ENCODE measurements at places on chromosomes 12 and 14.

DNA sequence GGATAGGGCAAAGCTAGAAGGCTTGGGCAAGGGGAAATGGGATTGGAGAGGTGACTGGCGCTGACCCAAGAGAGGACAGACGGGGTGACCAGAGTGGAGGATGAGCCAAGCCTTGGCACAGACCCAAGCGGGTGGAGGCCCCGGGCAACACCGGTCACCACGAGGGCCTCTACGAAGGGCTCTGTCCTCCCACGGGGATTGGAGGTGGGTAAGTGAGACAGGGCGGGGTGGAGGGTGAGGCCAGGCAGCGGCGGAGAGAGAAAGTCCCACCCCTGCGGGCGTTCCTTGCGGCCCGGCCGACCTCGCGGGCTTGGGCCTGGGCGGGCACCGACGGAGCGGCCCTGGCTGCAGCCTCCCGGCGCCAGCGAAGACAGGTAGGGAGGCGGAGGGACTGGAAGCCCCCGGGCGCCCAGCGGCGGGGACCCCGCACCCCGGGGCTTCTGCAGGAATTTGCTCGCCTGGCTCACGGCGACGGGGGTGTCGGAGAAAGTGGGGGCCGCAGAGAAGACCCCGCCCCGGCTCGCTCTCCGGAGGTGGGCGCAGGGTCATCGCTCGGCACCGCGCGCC lies at the start of gene PAPLN:
TSS of gene PAPLN (plus strand) at position 288 of the 567 bp plus-strand sequence. CDS start 2,273 bp downstream, outside the sequence.
- DNase-seq = no peak

- DNase-seq = no peak
These were observed 38.9 kb downstream of the TEAD4 start for GRCh38 chr12:2997989-2998670.

GRCh38 chr14:52563120-52563519 lies 10.5 kb downstream of the GPR137C start:
- DNase-seq = no peak

- DNase-seq = no peak
These were observed 9.1 kb upstream of the RPAP3 start for GRCh38 chr12:47714826-47715386.

DNA sequence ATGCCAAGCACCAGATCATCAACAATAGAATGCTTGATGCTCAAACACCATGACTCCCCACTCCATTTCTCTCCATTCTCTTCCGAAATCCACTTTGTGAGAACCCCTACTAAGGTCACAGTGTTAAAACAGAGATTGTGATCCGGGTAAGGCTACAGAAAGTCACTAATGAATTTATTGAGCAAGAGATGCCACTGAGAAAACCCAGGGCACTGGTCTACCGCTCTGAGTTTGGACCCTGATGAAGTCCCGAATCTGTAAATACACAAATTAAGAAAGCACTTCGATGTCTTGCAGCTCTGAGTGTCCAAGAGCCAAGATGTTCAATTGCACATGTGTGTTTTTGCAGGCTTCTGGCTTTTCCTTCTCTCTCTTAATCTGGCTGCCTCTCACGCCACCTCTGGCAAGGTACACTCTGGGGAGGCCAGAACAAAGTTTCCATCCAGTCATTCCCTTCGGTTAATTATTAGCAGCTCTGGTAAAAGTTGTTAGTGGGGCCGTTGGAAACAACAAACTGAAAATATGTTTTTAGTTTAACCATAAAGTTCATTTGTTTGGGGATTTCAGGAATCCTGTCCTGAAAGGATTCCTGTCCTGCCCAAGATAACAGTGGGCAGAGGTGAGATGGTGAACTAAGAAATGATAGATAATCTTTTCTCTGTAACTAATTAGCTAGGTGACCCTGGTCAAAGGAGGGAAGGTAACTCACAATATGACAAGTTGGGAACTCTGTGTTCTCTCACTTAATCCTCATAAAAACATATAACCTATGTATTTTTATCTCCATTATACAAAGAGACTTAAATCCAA lies 75.4 kb downstream of the BTG1 start:
- no peak for DNase-seq

GRCh38 chr14:73393375-73393774 lies 65.0 kb downstream of the NUMB start:
- DNase-seq = no peak

GRCh38 chr12:92144631-92145480 lies 790 bp downstream of the BTG1 start:
- DNase-seq = peak; percentile 83

- DNase-seq = no peak
These were observed 452.6 kb downstream of the PCNX1 start for GRCh38 chr14:71359823-71360222.

DNA sequence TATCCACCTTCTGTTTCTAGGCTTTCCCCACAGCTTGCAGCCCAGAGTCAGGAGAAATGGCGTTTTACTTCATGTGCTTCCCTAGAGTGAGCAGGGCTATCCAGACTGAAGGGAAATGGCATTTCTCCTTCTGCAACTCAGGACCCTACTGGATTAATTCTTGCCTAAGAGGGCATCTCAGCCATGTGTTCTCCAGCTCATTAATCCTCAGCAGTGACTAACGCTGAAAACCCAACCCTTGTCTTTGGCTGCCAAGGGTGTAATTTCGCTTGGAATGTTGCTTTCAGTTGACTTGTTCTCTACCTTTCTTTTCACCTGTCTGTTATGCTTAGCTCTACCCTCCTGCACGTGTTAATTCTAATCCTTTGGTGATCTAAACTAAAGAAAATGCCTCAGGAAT lies 21.0 kb upstream of the EMP1 start:
- DNase-seq = no peak

All from upper lobe of right lung (tissue), 1 donor.